ENCODE measurements at places on chromosomes 3 and 15.
A peak's percentile ranks its signal among the peaks of the same experiment; 100 is the strongest.

- no peak for DNase-seq
Observed at GRCh38 chr15:100187677-100188076, 154.1 kb downstream of the ADAMTS17 start.

DNA sequence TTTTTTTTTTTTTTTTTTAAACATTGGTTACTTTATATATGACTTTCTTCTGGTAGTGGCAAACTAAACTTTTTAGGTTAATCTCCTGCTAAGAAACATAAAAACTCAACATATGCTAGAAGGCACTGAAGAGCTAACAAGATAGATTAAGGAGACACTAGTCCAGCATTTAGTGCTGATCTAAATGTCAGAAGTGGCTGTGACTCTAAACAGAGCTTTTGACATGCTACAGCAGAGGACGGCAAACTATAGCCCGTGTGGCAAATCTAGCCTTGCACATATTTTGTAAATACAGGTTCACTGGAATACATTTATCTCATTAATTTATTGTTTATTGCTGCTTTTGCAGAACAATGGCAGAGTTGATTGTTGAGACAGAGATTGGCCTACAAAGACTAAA, 20.6 kb downstream of the NR2E3 start:
- DNase-seq: no peak

GRCh38 chr15:74695597-74696397, at the start of gene EDC3:
Gene EDC3 (minus strand): TSS chr15:74696024. CDS start chr15:74675124, 20,900 bp downstream.
- peak; percentile 29 for DNase-seq

GRCh38 chr3:33929813-33930212, 131.4 kb downstream of the PDCD6IP start:
- no peak for DNase-seq

DNA sequence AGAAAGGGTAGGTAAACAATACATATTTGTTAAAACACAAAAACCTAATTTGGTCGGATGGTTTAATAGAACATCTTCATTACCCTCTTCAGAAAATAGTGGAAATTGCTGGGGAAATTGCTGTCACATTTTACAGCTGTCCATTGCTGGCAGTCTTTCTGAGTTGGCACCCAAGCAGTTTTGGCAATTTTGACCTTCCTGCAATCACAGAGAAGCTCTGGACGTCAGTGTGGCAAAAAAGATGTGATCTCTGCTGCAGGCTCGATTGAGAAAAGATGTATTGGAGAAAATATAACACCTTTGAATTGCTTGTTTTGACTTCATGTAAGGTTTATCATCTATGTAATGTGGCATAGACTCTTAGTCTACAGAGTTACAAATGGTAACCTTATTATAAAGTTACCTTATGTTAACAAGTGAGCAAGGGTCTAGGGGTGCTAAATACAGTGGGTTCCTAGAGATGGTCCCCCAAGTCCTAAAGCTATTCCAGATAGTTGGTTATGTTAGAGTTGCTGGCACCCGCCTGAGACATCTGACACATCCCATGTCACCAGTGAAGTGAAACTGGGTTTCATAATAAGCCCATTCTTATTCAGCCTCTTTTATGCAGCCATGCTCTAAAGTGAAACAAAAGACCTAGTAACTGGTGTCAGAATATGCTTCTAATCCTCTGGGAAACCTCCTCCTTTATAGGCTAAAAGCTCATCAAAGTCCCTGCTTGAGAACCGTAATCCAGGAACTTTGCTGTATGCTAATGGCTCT, 14.0 kb downstream of the UBE2E1 start:
- no peak for DNase-seq

GRCh38 chr3:188278717-188279324, 124.9 kb downstream of the LPP start:
- no peak for DNase-seq

DNA sequence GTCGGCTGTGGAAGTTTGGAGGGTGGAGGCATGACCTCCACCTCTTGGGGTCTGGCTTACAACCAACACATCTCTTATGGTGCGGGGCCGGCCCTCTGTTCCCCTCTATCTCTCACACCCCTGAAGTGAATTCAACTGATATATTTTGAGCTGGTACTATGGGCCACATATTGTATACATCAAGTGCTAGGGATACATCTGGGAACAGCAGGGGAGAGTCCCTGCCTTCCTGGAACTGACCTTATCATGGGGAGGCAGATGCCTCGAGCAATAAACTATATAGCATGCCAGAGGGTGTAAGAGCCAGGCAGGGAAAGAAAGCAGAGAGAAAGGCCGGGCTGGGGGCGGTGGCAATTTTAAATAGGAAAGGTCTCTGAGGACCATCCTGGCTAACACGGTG, 60.4 kb upstream of the TRPM1 start:
- no peak for DNase-seq

GRCh38 chr15:68252925-68253534, 23.5 kb upstream of the CLN6 start:
- no peak for DNase-seq

DNA sequence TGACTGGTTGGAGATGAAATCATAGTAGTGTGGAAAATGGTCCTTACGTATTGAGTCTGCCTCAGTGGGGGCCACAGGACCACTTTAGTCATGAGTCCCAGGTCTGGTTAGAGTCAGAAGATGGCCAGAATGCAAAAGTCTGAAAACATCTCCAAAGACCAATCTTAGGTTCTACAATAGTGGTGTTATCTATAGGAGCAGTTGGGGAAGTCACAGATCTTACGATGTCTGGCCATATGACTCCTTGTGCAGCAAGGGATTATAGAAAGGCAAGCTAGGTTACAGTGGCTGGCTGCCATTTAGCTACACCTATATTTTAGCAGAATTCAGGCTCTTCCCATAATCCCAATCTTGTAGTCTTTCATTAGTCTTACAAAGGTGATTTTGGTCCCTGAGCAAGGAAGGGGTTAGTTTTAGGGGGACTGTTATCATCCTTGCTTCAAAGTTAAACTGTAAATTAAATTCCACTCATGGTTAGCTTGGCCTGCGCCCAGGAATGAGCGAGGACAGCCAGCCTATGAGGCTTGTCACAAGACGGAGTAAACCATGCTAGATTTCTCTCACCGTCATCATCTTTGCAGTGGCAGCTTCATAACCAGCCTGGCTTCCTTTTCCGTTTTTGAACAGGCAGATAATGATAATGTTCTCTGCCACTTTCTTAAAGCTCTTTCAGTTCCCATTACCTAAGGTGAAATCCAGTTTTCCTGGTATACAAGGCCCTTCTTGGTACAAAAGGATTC, 134.1 kb downstream of the VPS8 start:
- no peak for DNase-seq

DNA sequence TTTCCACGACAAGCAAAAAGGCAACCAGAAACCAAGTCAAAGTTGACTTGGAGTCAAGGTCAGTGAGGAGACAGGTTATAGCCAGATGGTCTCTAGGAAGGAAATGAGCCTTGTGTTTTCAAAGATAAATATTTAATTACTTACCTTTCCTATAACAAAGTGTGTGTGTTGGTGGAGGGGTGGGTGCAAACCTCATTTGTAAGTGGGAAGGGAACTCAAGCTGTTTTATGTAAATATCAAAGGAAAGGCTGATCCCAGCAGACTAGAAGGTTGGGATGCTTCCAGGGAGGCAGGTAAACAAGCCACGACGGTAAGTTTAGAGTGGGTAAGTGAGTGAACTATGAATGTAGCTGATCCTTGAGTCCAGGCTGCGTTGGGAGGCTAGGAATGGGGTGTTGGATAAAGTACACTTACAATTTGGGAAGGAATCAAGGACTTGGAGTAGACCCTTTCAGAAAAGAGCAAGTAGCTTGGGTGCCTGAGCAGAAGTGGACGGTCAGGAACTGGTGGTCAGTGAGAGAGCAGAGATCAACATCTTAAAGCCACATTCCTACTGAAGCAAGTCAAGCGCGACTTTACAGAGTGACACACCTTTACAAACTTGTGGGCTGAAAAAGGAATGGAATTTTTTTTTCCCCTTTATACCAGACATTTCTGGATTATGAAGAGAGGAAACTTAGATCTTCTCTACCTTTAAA, 82.0 kb upstream of the TBL1XR1 start:
- DNase-seq: no peak

- DNase-seq: no peak
Observed at GRCh38 chr3:32240159-32240545, 1.7 kb downstream of the CMTM8 start.

DNA sequence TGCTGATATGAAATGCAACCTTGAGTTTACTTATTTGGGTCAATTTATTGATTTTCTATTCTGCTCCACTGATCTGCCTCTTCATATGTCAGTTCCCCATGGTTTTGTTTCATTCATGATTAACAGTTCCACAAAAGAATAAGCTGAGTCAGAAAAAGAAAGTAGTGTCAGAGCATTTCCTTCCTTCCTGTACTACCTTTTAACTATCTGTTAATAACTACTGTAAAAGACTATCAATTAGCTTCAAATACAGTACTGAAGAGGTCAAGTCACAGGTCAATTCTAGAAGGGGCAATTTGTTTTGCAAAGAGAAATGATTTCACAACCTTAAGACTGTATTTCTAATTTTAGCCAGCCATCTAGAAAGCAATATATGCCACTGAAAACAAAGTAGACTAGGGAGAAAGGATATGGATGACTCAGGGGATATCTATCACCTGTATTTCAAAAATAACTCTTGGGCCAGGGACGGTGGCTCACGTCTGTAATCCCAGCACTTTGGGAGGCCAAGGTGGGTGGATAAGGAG, 129.5 kb downstream of the TFDP2 start:
- DNase-seq: no peak

GRCh38 chr3:9727041-9727595, 4.4 kb upstream of the BRPF1 start:
- no peak for DNase-seq

DNA sequence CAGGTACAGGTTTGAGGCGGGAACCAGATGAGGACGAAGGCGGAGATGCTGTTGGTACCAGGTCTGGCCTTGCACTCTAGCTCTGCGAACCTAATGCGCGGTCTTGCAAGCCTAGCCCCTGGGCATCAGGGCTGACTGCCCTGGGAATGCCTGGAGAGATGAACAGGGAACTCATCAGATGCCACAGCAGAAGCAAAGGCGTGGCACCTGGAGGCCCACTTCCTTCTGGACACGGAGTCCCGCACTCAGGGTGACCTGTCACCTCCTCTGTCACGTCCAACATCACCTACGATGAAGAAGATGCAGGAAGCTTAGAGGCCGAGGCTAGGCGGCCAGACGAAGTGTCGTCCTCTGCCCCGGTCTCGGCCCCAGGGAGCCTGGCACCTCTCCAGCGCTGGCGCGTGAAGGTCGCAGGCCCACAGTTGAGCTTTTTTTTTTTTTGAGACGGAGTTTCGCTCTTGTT, 9.4 kb downstream of the RPLP1 start:
- DNase-seq: no peak

GRCh38 chr15:71171195-71171594, 55.9 kb downstream of the THSD4 start:
- DNase-seq: no peak

DNA sequence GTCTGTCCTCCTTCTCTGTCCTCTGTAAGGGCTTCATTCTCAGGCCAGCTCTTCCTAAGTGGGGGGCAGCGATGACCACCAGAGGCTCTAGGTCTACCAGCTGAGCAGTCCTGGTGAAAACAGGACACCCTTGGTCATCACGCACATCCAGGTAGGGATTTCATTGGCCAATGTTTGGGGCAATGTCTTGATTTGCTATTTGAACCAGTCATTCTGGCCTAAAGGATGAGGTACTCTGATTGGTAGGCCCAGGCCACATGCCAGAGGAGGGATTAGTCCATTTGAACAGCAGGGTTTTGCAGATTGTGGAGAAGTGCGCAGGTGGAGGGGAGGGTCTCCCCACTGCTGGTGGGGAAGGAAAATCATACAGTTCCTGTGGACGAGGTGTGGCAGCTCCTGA, 57.3 kb downstream of the PLXNA1 start:
- no peak for DNase-seq

- no peak for DNase-seq
Observed at GRCh38 chr3:16848007-16848406, 36.7 kb upstream of the PLCL2 start.

GRCh38 chr3:52896151-52896550, 1.2 kb downstream of the STIMATE start:
- DNase-seq: no peak

GRCh38 chr15:82172506-82172905, 90.0 kb downstream of the EFL1 start:
- no peak for DNase-seq

GRCh38 chr3:62938583-62938982, 63.4 kb upstream of the CADPS start:
- DNase-seq: no peak

GRCh38 chr3:18716821-18717220, 291.7 kb upstream of the SATB1 start:
- no peak for DNase-seq

- no peak for DNase-seq
Observed at GRCh38 chr15:51470512-51470911, 129.1 kb downstream of the GLDN start.

GRCh38 chr3:43994657-43995546, 246.8 kb upstream of the TOPAZ1 start:
- DNase-seq: no peak

GRCh38 chr3:129626744-129627349, 20.4 kb upstream of the PLXND1 start:
- DNase-seq: no peak

Measured in AG09319 (cell line).